ENCODE measurements at places on chromosomes 4 and X.
A peak's percentile ranks its signal among the peaks of the same experiment; 100 is the strongest.

GRCh38 chr4:105306158-105306781 is 159.6 kb downstream of the TET2 start:
- peak; percentile 3 for DNase-seq

- DNase-seq, result no peak
These were observed 442.6 kb upstream of the GALNT7 start for GRCh38 chr4:172726001-172726423.

DNA sequence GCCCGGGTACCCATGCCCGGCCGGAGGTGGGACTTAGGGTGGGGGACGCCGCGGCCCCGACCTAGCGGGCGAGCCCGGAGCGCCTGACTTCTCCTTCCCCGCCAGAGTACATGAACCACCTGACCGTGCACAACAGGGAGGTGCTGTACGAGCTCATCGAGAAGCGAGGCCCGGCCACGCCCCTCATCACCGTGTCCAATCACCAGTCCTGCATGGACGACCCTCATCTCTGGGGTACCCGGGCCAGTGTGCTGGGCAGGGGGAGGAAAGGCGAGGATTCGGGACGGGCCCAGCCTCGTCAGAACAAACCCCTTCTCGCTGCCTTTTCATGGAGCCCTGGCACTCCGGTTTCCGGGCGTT is 622 bp downstream of the TAFAZZIN start:
- peak; percentile 60 for DNase-seq

DNA sequence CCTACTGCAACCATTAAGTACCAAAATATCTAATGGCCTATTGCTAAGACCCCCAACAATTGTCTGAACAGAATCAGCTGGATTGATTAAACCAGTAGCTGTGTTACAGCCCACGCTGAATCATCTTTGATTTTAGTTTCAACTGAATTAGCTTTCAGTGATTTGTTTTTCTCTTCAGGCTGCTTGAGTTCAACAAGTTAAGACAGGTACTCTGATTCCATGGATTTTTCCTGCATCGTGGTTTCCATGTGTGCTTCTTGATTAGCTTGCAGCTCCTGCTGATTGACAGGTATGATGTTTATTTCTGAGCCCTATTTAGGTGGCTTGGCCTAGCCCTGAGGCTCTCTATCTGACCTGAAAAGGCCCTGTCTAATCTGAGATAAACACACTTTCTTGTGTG is 91.3 kb downstream of the GUCY2F start:
- no peak for DNase-seq

DNA sequence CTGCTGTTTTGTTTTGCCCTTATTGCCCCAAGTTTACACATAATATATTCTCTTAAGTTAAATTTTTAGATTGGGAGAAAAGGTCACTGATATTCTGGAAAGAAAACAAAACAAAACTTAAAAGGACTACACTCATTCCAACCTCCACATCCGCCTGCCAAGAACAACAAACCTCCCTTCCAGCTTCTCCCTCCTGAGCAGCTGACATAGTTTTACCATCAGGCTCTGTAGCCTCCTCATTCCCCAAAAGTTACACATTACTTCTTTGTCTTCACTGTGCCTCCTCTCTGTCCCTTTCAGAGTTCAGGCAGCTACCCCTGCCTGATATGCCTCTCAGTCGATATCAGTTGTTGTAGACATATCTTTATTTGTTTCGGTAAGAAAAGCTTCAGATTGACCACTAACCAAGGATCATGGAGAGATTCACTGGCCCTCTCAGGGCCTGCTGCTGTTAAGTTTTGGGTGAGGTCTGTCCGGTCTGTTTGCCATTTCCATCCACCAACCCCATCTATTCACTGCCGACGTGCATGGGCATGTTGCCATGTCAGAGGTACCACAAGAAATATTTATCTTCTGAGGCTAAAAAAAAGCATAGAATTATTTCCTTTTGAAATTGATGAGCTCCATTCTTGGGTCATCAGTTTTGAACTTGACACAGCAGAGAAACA is 164.1 kb downstream of the GASK1B start:
- peak; percentile 69 for DNase-seq

DNA sequence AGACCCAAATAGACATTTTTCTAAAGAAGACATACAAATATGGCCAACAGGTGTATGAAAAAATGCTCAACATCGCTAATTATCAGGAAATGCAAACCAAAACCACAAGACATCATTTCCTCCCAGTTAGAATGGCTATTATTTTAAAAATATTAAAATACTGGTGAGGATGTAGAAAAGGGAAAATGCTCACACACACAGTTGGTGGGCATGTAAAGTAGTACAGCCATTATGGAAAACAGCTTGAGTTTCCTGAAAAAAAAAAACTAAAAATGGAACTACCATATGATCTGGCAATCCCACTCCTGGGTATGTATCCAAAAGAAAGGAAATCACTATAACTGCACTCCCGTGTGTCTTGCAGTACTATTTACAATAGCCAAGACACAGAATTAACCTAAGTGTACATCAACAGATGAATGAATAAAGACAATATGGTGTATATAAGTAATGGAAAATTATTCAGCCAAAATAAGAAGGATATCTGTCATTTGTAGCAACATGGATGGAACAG is 128.9 kb upstream of the DKK2 start:
- DNase-seq, result no peak

DNA sequence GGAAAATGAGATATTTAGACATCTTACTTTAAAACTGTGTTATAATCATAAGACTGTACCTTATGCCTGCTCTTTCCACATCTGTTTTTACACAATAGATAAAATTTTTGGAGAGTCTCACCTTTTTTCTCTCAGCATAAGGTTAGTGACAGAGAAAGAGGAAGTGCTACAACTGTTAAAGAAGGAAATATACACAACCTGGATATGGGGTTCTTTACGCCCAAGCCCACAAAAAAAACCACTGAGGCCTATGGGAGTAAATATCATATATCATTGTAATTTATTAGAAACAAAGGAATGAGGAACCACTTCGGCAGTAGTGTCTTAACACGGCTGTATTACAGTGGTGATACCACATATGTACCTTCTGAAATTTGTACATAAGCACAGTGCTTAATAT is 265.9 kb upstream of the GK2 start:
- DNase-seq, result no peak

- DNase-seq, result no peak
These were observed 96.1 kb downstream of the REELD1 start for GRCh38 chr4:146310319-146311021.

DNA sequence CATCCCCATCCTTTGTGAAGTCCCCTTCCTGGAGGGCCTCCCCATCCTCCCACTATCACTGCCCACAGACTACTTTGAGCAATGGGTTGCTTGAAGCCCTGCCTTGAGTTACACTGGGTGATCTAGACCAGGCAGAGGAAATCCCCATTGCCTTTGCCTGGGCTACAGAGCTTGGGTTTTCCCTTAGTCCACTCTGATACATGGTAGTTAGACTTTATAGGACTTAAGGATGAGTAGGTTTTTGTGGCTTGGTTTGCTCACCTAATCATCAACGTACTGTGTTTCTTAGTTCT is 56.6 kb downstream of the TMEM131L start:
- DNase-seq, result no peak

DNA sequence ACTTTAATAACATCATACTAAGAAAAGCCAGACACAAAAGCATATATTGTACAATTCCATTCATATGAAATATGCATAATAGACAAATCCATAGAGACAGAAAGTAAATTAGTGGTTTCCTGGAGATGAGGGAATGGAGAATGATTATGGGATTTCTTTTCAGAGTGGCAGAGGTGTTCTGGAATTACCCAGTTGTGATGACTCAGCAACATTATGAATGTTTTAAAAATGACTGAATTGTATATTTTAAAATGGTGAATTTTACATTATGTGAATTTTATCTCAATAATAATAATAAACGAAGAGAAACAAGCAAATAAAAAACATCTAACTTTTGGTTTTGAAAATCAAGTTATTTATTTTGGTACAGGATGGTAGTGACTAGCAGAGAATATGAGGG is 11.2 kb downstream of the ZXDA start:
- no peak for DNase-seq

- no peak for DNase-seq
These were observed 95.9 kb upstream of the STX18 start for GRCh38 chr4:4637710-4638109.

DNA sequence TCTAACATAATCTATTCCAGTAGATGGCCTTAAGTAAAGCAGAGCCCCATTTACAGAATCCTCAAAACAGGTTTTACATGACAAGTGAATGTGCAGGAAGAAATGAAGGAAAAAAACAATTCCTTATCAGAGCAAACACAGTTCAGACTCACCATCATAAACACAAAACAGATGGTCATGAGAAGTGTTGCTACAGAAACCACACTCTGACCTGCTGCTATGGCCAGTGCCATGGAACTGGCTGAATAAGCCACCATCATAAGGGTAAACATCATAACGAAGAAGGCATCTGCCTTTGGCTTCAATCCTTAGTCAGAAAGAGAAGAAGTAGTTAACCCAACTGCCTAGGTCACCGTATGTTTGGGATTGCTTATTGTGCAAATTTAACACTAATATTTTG is 61.1 kb downstream of the ABCG2 start:
- DNase-seq, result no peak

DNA sequence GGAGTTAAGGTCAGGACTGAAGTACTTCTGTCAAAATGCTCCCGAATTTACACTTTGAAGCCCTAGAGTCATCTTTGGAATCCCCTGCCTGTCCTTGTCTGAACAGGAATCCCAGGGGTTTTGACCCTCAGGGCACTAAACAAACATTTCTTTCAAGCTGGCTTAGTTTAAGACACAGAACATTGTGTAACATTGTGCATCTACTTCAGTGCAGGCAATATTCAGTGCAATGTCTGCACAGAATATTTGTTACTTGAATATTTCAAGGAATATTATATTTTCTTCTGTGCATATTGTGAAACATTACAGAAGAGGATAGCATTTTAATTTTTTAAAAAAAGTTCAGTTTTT is 763.4 kb downstream of the PCDH18 start:
- DNase-seq, result no peak

- DNase-seq, result no peak
These were observed 187.8 kb upstream of the MBNL3 start for GRCh38 chrX:132676561-132677186.

DNA sequence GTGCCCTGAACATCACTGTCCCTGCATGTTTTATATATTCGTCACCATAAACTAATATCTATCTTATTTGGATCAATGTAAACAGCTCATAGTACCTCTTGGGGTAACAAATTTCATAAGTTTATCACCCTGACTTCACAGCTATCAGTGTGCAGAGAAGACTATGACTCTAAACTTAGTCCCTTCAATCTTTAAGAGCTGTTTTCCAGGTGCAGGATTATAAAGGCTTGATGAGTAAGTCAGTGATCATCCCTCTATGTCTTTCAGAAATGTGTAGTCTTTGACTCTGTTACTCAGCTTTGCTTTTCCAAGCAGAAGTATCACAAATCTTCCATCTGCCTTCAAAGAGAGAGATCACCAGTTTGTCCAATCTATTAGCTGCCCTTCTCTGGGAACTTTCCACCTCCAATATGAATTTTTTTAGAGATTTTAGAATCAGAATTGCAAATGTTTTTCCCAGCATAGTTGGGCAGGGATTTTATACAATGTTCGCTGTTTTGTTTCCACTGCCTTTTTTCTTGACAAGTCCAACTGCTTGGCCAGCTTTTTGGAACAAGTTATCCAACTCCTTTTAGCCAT is 45.1 kb upstream of the TSPAN7 start:
- DNase-seq, result no peak

GRCh38 chrX:2566055-2566454 is 65.3 kb upstream of the DHRSX start:
- no peak for DNase-seq

DNA sequence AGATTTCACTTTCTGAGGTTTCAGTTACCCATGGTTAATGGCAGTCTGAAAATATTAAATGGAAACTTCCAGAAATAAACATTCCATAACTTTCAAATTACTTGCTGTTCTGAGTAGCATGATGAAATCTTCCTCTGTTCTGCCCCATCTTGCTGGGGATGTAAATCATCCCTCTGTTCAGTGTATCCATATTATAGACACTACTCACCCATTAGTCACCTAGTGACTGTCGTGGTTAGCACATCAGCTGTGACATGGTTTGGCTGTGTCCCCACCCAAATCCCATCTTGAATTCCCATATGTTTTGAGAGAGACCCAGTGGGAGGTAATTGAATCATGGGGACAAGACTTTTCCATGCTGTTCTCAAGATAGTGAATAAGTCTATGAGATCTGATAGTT is 125.5 kb upstream of the GIMD1 start:
- DNase-seq, result no peak

- no peak for DNase-seq
These were observed 22.4 kb downstream of the ANAPC4 start for GRCh38 chr4:25399510-25399909.

- no peak for DNase-seq
These were observed 28.8 kb downstream of the FAM199X start for GRCh38 chrX:104195013-104195412.
